ENCODE measurements at places on chromosomes 11 and 22. TPM values are rescaled to one million over a fixed set of nuclear protein-coding genes. Genes with fewer than 3 reads are reported as not detected.

TMEM121B gene
- 0.18 TPM for total RNA-seq

BBOX1 gene
- total RNA-seq = not detected

MYEOV gene
- 0.53 TPM for total RNA-seq

FGF19 gene
- not detected for total RNA-seq

SLC5A1 gene
- total RNA-seq = 1,055 TPM

GRCh38 chr11:124752471-124753102 is 532 bp upstream of the VSIG2 start:
- DNase-seq = no peak
- H3K4me3 ChIP-seq = no peak overlapping the region
- peaks cover 1% of the 10 kb centered on the region for H3K27me3 ChIP-seq

DNA sequence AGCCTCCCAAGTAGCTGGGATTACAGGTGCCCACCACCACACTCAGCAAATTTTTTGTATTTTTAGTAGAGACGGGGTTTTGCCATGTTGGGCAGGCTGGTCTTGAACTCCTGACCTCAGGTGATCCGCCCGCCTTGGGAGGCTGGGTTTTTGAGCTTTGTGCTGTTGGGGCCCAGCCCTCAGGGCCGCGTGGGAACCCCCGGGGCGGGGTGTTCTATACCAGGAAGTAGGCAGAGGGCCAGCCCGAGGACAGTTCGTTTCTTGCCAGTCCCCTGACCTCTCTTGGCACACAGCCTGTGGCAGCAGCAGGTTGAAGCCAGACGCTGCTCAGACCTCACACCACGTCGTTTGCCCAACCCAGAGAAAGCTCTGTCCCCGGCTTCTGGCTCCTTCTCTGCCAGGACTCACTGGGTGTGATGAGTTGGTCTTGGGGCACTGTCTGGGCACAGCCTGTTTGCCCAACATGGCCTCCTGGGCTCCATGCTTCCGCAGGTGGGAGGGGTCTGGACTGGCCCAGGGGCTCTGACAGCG is 24.9 kb upstream of the CHKA start:
- no peaks in the 10 kb centered on the region for H3K36me3 ChIP-seq
- H3K4me1 ChIP-seq = peaks cover 7% of the 10 kb centered on the region
- H3K4me3 ChIP-seq = no peak overlapping the region
- no peaks in the 10 kb centered on the region for H3K27me3 ChIP-seq
- DNase-seq = peak; percentile 42

- H3K27ac ChIP-seq = no peak overlapping the region
- DNase-seq = peak; percentile 57
- no peaks in the 10 kb centered on the region for H3K27me3 ChIP-seq
- H3K36me3 ChIP-seq = no peaks in the 10 kb centered on the region
- H3K4me1 ChIP-seq = no peaks in the 10 kb centered on the region
These were observed 241.1 kb downstream of the SOX6 start for GRCh38 chr11:16114978-16115871.

DNA sequence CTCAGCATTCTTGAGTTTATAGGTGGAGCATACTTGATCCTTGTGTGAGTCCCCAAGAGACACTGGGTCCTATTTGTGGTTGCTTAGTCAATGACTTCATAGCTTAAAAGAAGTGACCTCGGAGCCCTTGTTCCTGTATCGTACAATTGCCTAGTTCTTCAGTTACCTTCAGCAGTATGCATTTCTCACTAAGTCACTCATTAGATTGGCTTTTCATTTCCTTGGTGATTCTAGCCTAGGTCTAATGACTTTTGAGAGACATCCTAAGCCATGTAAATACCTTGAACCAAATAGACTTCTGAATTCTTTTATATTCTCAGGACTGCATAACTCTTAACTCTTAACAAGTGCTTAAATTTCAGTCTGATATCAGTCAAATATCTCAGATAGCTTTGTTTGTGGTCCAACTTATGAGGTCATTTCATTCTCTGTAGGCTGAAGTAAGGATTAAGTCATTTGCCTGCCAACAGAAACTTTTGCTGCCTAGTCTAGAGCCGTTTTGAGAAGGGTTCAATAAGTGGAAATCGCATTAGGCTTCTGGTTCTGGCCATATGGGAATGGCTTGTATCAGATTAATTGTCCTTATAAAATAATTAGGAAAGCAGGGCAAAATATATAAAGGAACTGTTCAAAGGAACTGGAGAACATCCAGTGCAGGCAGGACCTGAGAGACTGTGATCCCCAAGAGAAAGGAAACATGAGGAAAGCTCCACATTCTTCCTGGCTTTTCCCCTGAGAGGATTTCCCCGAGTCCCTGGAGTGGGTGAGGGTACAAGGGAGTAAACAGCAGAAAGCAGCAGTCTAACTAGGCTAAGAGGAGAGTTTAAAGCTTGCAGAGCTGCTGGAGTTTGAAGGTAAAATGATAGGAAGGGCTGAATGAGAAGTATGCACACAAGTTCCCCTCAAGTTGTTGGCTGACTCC is 39.9 kb downstream of the TRAF6 start:
- no peaks in the 10 kb centered on the region for H3K27me3 ChIP-seq
- no peaks in the 10 kb centered on the region for H3K4me1 ChIP-seq
- H3K36me3 ChIP-seq = no peaks in the 10 kb centered on the region
- no peak overlapping the region for H3K4me3 ChIP-seq
- H3K27ac ChIP-seq = no peak overlapping the region
- no peak for DNase-seq

GRCh38 chr11:18936002-18936673 is 3.1 kb downstream of the MRGPRX1 start:
- no peak overlapping the region for H3K4me3 ChIP-seq
- no peaks in the 10 kb centered on the region for H3K4me1 ChIP-seq
- no peak overlapping the region for H3K27ac ChIP-seq
- H3K36me3 ChIP-seq = no peaks in the 10 kb centered on the region

DNA sequence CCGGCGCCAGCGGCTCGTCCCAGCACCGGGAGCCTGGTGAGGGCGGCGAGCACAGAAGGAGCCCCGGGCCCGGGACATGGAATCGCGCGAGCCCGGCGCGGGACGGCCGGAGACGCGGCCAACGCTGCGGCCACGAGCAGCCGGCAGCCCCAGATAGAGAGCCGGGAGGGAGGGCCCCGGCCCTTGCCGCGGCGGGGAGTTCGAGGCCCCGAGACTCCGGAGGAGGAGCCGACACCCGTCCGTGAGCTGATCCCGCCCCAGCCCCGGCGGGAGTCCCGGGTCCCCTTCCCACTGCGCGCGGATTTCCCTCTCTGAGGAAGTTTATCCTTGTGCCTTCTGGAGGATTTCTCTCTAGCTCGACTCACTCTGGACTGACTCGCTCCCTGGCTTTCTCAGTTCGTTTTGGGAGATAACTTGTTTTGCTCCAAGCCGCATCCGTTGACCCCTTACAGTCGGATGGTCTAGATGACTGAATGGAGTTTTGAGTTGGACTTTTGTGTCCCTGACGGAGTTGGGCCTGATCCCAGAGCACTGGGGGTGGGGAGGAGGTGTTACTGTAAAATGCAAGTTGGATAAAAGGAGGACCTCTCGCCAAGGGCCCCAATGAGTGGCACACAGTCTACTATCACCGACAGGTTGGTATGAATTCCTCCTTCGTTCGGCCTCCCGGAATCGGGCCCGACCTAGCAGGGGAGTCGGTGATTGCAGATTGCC is 585 bp downstream of the ARHGEF12 start:
- H3K27me3 ChIP-seq = no peaks in the 10 kb centered on the region
- DNase-seq = peak; percentile 62
- H3K4me3 ChIP-seq = peak overlapping the region; percentile 74

- peak; percentile 69 for DNase-seq
- no peak within 1 kb of the TSS for H3K27ac ChIP-seq
- H3K4me1 ChIP-seq = no peaks in the 10 kb centered on the region
- H3K36me3 ChIP-seq = no peaks in the 10 kb centered on the region
These were observed at the start of gene APOL4 for GRCh38 chr22:36201630-36202319. TSS of gene APOL4 (minus strand) at chr22:36201809. CDS start at chr22:36201734, 75 bp downstream.

- no peaks in the 10 kb centered on the region for H3K4me1 ChIP-seq
- no peaks in the 10 kb centered on the region for H3K36me3 ChIP-seq
- no peaks in the 10 kb centered on the region for H3K27me3 ChIP-seq
- no peak overlapping the region for H3K27ac ChIP-seq
These were observed 318.4 kb downstream of the AASDHPPT start for GRCh38 chr11:106395716-106396349.
